ENCODE measurements at places on chromosomes 16 and 17.

DNA sequence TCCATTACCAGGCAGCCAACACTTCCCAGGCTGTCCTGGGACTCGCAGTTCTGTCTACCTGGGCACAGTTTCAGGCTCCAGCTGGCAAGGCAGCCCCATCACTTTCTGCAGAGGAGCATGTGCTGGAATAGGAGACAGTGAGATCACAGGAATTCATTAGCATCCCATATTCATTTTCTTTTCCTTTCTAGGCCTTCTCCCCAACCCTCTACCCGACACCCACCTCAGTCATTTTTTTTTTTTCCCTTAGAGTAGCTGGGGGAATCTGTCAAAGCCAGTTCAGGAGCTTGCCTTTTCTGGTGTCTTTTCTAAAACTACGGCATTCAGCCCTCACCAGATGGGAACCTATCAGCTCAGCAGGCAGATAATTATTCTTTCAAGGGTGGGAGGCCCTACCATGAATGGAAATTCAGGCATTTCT is 42.4 kb upstream of the FBXO47 start:
- DNase-seq: no peak

DNA sequence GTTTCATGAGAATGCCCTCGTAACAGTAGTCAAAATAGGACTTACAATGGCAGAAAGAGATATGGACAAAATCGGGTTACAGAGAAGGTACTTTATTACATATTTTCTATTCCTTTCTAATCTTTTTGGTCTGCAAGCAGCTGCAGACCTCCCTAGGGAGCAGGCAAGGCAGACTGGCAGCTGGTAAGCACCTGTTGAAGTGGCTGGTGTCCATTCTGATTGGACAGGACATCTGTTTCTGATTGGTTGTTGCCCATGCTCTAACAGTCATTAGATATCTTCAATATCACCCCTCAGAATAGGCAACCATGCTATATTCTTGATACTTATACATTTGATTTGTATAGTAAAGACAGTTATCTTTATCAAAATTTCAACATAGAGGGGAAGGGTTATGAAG is 606.3 kb downstream of the KCNJ2 start:
- no peak for DNase-seq

GRCh38 chr17:32350666-32351418 is 885 bp downstream of the ZNF207 start:
- DNase-seq: peak; percentile 49

GRCh38 chr17:45298546-45299285 is 18.1 kb downstream of the MAP3K14 start:
- no peak for DNase-seq

DNA sequence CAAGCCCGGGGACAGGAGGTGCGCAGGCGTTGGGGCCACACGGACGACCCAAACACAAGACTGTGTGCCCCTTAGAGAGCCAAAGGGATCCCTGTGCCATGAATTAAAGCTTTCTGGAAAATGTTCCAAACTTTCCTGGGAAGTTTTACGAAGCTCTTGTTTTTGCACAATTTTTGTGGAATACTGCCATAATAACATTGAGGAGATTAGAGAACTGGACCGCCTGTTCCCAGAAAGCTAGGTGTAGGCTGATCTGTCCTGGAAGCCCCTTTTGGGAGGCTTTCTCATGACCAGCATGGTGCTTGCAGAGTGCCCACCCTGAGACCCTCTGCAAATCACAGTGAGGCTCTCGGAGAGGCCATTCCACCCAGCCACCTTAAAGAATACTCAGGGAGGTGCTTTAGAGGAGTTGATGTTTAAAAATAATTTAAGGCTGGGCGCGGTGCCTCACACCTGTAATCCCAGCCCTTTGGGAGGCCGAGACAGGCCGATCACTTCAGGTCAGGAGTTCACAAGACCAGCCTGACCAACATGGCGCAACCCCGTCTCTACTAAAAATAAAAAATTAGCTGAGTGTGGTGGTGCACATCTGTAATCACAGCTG is 1.1 kb downstream of the KDM8 start:
- DNase-seq: no peak

DNA sequence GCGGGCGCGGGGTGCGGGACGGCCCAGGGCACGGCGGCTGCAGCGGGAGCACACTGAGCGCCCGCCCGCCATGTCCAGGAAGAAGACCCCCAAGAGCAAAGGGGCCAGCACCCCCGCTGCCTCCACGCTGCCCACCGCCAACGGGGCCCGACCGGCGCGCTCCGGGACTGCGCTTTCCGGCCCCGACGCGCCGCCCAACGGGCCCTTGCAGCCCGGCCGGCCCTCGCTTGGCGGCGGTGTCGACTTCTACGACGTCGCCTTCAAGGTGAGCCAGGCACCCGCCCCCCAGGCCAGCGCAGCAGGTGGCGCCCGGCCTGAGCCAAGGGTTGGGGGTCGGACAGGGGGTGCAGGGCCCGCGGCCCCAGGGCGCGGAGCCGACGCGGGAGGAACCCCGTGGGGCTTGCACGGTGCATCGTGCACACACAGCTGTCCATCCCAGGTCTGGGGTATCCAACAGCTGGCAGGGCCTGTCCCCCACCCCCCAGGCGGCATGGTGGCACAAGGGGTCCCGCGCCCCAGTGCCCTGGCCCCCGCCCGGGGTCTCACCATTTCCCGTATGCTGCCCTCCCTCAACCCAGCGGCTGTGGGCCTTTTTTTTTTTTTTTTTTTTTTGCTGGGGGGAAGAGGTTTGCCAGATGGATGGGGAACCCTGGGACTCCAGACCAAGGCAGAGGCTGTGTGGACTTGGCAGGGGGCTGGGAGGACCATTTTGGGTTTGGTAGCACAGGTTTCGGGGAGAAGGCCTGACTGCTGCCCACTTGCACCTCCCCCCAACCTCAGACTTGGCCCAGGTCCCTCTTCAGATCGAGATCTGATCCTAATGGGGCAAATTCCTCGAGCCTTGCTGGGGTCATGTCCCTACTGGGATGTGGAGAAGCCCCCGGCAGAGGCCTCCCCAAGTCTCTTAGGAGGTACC is 547 bp downstream of the RAB26 start:
- DNase-seq: no peak

GRCh38 chr17:79777120-79777893 is 641 bp upstream of the CBX2 start:
- no peak for DNase-seq

DNA sequence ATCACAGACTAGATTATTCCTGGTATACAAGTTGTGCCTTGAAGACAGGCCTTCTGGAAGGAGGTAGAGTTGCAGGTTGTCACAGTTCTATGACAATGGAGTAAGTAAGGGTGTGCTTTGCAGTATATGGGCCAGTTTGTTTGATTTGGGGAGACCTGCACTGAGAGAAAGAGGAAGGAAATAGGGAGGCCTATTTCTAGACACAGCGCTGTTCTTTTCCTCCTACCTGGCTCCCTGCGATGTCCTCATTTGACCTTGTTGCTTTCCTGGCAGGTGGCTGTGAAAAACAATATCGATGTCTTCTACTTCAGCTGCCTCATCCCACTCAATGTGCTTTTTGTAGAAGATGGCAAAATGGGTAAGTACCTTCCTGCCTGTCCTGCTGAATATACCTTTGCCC is 22.5 kb upstream of the RASL10B start:
- no peak for DNase-seq
